MG63 (cell line): ENCODE measurements at places on chromosomes 3 and 15. TPM values are rescaled to one million over a fixed set of nuclear protein-coding genes. Genes with fewer than 3 reads are reported as not detected.

SLC28A2 gene
- total RNA-seq: not detected in 2 replicates

ZBED2 gene
- not detected in 2 replicates for total RNA-seq

GRCh38 chr15:100201376-100202280, 140.1 kb downstream of the ADAMTS17 start:
- no peak for DNase-seq

DNA sequence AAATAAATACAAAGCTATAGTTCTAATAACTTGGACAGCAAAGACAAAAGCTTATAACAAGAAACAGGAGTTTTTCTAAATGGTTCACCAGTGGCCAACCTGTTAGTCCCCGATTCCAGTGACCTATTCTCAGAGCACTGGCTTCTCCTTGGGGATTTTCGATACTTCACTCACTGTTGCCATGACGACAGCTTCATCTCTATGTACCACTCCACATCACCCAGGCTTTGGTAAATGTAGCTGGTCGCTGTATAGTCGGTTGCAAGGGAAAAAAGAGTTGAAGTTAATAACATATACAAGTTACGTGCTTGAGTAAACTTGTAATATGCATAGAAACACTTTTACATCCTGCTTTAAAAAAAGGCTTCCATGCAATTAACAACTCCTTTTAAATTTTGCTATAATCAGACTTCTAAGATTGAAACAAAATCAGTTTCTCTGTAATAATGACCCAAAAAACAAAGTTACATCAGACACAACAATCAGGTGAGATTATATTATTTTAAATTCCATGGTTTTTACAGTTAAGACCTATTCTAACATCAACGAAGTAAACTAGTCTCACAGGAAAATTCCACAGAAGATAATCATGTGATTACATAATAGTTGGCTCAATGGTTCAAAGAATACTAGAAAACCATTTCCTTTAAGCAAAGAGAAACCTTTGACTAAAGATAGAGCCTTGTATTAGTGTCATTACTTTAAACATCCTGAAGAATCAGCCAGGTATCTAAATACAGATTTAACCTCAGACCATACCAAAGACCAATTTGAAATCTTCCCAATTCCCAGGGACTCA, 2.9 kb downstream of the CCNL1 start:
- DNase-seq: no peak

DNA sequence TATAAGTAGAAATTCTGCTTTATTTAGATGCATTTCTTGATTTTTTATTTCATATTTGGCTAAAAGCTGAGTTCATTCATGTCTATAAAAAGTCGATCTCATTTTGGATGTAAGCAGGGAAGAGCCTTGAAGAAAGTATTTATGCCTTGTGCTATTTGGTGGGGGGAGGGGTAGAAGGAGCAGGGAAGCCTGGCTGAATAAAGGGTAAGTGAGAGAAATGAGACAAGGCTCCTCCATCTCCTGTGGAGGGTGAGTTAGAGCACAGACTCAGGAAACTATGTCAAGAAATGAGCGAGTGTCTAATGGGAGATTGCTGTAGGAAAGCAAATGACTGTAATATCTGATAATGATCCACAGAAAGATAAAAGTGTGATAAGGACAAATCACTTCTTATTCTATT, 121.8 kb upstream of the ATP11B start:
- DNase-seq: no peak

- no peak for DNase-seq
Measured at GRCh38 chr15:43516801-43517353, 531 bp upstream of the MAP1A start.

GRCh38 chr3:124116906-124117305, 125.0 kb upstream of the ROPN1 start:
- DNase-seq: no peak

DNA sequence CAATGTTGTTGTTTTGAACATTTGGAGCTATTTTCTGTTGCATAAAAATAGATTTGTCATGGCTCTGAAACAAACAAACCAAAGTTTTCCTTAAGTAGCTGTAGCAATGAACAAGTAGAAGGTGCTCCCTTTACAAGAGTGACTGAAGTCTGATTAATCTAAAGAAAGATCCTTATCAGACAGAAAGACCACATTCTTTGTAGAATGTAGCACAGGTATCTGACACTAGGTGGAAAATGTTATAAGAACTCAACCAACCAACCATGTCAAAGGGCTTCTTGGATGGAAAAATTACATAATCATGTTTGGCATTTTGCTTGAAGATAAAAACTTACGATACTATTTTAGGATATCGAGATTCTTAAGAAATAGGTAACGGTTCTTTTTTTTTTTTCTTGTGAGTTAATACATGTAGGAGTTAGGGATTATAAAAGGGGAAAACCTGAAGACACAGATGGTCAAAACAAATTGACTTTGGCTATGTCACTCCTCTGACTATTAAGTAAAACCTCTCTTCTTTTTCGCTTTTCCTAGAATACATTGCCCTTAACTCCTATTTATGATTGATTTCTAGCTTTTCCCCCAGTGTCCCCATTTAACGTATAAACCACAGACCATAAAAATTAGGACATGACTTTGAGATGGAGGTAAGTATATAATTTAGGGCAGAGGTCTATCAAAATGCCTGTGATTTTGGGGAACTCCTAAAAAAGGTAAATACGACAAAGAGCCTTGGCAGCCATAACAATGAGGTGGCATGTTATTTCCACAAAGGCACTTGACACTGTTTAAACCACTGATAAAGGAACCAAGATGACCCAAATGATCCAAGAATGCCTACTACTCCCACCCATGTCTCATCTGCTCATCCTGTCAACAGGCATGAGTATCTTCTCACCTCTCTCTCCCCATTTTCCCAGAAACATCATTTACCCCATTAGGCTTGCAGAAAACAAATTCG, 72.0 kb downstream of the CCR4 start:
- no peak for DNase-seq
